ENCODE measurements at places on chromosomes 7 and 10. TPM values are rescaled to one million over a fixed set of nuclear protein-coding genes. Genes with fewer than 3 reads are reported as not detected.

Gene MPP7
- 7.6 TPM for total RNA-seq

Gene NAT16
- total RNA-seq: 2.1 TPM

Gene TLL2
- total RNA-seq: 2.1 TPM

Gene SPDYE2
- total RNA-seq: 0.23 TPM

Gene FAM241B
- total RNA-seq: 33.4 TPM

Gene OPN4
- total RNA-seq: not detected

Gene GNAT3
- not detected for total RNA-seq

Data from diencephalon (tissue), 1 donor.